ENCODE measurements at places on chromosomes 3 and 15. TPM values are rescaled to one million over a fixed set of nuclear protein-coding genes. Genes with fewer than 3 reads are reported as not detected.

CPN2 gene
- total RNA-seq: not detected

- no peak for DNase-seq
Observed at GRCh38 chr3:110344487-110344886, 727.1 kb upstream of the NECTIN3 start.

DNA sequence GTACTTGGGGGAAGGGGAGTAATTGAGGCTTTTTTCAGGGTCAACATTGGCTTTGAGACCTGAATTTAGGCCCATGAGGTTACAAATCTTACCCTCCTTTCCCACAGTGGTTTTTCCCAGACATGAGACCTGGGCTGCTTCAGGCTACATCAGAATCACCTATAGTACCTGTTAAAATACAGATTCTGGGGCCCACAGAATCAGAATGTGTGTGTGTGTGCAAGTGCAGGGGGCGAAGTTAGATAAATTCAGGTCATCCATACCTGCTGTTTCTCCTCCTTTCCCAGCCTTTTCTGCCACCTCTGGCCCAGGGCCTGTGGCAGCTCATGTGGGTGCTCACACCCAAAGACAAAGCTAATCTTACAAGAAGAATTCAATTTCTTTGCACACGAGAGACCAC is 110.5 kb downstream of the RAB11A start:
- no peak for DNase-seq

GRCh38 chr15:88395872-88396781 is 71.1 kb downstream of the MRPL46 start:
- no peak for DNase-seq

ZSCAN29 gene
- 39.3 TPM for total RNA-seq

GPR176 gene
- total RNA-seq: 5.6 TPM

DNA sequence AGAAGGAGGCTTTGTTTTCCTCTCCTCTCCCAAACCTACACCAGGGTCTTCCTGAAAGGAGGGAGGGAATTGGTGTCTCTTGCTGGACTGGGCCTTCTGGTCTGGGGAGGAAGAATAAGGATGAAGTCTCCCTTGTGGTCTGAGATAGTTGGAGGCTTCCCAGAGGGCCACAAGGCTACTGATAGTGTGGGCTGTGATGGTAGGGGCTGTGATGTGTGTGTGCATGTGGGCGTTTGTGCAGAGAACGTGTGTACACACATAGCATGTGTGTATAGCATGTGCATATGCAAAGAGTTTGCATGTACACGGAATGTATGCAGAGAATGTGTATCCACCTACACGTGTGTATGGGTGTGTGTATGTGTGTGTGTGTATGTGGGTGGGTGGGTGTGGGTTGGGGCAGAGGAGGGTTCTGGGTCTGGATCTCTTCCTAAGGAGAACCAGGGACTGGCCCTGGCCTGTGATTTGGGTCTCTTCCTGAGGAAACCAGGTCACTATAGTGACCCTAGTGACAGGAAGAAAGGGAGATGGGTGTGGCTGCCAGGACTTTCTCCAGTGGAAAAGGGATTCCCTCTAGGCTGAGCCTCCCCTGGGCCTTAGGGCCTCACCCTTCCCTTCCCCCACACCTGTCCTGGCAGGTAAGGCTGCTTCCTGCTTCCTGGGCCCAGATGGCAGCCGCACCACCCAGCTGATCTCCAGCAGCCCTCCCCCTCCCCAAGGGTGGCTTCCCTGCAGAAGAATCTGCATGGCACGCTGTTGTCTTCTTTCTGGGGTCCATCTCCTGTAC is 1.7 kb downstream of the FLNB start:
- DNase-seq: no peak

SENP5 gene
- 130 TPM for total RNA-seq

DNA sequence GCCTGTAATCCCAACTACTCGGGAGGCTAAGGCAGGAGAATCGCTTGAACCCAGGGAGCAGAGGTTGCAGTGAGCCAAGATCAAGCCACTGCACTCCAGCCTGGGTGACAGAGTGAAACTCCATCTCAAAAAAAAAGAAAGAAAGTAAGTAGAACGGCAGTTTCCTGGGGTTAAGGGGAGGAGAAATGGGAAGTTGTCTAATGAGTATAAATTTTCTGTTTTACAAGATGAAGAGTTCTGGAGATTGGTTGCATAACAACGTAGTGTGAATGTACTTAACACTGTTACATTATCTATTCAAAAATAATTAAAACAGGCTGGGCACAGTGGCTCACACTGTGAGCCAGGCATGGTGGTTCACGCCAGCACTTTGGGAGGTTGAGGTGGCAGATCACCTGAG is 45.4 kb downstream of the GRK7 start:
- no peak for DNase-seq

DNA sequence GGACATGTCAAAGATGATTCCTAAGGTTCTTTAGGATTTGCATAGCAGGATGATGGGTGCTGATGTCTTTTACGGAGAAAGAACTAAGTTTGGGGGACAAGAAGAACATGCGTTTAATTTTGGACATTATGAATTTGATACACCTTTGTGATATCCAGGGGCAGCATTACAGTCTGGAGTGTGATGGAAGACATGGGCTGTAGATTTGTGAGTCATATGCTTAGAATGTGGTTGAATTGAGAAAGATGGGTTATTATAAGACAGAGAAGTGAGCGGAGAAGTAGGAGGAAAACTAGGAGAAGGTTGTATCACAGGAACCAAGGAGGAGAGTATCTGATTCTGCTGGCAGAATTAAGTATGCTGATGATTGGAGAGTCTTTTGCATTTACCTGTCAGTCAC is 20.6 kb downstream of the NEO1 start:
- DNase-seq: no peak

EBLN2 gene
- 4.7 TPM for total RNA-seq

- DNase-seq: no peak
Observed at GRCh38 chr3:129003578-129004112, 2.5 kb downstream of the EFCC1 start.

GRCh38 chr15:31352911-31353811 is 26.5 kb downstream of the KLF13 start:
- peak; percentile 62 for DNase-seq

OR5H15 gene
- not detected for total RNA-seq

GOLGA8N gene
- total RNA-seq: 22.0 TPM

DNA sequence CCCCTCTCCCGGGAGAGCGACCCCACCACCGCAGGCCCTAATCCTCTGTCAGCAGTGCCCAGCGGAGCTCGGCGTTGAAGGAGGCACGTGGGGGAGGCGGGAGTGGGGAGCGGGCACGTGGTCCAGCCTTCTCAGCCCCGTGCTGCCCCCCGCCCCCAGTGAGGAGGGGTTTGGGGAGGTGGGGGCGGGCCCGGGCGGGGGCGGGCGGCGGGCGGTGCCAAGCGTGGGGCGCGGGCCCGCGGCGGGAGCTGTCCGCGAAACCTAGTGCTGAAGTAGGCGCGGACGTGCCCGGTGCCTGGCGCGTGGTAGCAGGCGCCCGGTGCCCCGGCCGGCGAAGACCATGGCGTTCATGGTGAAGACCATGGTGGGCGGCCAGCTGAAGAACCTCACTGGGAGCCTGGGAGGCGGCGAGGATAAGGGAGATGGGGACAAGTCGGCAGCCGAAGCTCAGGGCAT is at the start of gene CPLX3:
Gene CPLX3, plus strand, starts transcription at position 264 of the 456 bp plus-strand sequence. Its CDS starts 77 bp downstream, at position 341.
- no peak for DNase-seq

DNA sequence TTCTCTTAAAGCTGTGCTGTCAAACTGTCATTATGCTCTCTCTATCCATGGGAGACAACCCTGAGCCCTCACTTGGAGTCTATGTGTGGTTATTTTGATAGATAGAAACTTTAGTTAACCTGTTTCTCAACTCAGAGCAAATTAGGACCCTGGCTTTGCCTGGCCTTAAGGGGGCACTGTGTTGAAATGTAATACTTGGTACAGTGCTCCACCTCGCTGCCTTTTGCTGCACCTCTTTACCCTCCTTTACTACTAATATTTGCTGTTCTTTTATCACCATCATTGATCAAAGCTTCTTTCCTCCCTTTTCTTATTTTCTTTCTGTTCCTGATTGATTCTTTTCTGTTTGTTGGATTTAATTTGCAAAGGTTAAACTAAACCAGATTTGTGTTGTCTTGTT is 34.3 kb downstream of the STT3B start:
- DNase-seq: no peak

CSPG5 gene
- not detected for total RNA-seq

SPINK8 gene
- total RNA-seq: not detected

- no peak for DNase-seq
Observed at GRCh38 chr3:177563792-177564191, 366.5 kb upstream of the TBL1XR1 start.

GRCh38 chr15:90465930-90466567 is 63.7 kb upstream of the CRTC3 start:
- no peak for DNase-seq

DNA sequence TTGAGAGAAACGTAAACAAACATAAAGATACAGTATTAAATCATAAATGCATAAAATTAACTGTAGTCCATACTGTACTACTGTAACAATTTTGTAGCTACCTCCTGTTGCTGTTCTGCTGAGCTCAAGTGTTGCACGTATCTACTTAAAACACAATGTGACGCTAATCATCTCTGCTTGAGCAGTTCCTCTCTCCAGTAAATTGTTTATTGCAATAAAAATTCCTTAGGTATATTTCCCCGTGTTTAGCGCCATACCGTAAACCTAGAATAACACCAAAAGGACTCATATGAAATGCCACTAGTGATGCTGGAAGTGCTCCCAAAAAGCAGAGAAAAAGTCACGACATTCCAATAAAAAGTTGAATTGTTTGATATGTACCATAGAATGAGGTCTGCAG is 152.3 kb downstream of the LRRN1 start:
- DNase-seq: no peak

TEX55 gene
- total RNA-seq: not detected

COL6A6 gene
- not detected for total RNA-seq

ZMYND10 gene
- total RNA-seq: 7.9 TPM

ZNF660 gene
- total RNA-seq: 7.6 TPM
